ENCODE measurements at places on chromosomes 5 and 9.

DNA sequence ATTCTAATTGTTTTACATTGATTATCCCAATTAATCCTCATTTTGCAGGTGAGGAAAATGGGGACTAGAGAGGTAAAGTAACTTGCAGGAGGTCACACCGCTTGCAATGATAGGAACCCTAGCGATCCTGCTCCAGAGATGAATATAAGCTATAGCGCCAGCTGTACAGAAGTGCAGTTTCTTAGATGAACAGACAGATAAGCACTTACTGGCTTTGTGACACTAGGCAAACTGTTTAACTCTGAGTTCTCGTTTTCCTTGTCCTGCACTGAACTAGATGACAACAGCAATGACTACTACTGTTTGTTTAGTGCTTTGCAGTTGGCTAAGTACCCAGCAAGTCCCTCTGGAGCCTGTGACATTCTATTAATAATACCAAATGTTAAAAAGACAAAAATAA, 11.1 kb downstream of the LHX6 start:
- DNase-seq: no peak

DNA sequence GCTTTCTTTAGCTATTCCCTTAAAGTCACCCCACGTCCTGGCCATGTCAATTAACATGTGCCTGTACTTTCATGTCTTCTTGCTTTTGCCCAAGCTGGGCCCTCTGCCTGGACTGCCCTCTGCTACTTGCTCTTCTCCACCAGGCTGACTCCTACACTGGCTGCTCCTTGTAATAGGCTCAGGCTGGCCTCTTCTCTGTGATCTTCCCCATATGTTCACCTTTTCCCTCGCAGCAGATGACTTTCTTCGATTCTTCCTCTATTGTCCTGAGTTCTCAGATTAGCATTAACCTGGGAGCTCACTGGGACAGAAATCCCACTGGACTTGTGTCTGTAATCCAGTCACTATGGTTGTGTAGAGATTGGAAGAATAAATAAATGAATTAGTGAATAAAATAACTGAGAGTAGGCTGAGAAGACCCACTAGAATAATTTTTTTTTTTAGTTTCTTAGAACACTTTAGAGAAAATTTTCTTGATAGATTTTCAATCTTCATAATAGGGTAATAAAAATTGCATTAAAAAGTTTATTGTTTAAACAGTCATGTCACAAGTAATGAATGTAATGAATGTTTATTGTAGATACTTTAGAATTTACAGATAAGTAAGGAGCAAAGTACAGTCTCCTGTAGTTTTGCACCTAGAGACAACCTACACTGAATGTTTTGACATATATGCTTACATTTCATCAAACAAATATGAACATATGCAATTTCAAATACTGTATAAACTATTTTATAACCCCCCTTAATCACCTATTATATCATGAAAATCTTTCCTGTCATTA, 47.4 kb upstream of the TNFSF15 start:
- no peak for DNase-seq

GRCh38 chr5:37375091-37375490, 4.0 kb upstream of the WDR70 start:
- DNase-seq: no peak

GRCh38 chr5:93572101-93572607, 8.9 kb downstream of the NR2F1-AS1 start:
- no peak for DNase-seq

GRCh38 chr5:82413302-82414040, 135.3 kb upstream of the RPS23 start:
- no peak for DNase-seq

- DNase-seq: no peak
These were observed 14.2 kb upstream of the MED10 start for GRCh38 chr5:6392561-6392960.

GRCh38 chr9:86093788-86094555, 5.4 kb downstream of the GOLM1 start:
- no peak for DNase-seq

GRCh38 chr9:106862110-106862820, 701 bp upstream of the ZNF462 start:
- no peak for DNase-seq

- DNase-seq: no peak
These were observed at the start of gene CARTPT for GRCh38 chr5:71719063-71719964. Gene CARTPT (plus strand): TSS chr5:71719275. CDS start chr5:71719294, 19 bp downstream.

- DNase-seq: no peak
These were observed 134.5 kb downstream of the FRMD3 start for GRCh38 chr9:83403527-83404238.

- DNase-seq: no peak
These were observed 60.9 kb downstream of the ESM1 start for GRCh38 chr5:54924487-54924886.

GRCh38 chr9:114143234-114143633, 12.1 kb upstream of the COL27A1 start:
- DNase-seq: no peak

DNA sequence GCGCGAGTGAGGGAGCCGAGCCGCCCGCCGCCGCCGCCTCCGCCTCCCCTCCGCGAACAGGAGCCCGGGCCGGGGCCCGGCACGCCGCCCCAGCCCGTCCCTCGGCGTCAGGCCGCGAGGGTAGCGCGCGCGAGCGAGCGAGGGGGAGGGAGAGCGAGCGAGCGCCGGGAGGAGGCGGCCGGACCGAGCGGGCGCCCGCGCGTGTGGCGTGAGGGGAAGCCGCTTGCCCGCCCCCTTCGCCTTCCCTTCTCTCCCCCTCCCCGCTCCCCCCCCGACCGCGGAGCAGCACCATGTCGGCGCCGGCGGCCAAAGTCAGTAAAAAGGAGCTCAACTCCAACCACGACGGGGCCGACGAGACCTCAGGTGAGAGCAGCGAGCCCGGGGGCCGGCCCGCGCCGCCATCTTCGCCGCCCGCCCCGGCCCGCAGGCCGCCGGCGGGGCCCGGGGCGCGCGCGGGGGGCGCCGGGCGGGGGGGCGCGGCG, 312 bp downstream of the SET start:
- no peak for DNase-seq

DNA sequence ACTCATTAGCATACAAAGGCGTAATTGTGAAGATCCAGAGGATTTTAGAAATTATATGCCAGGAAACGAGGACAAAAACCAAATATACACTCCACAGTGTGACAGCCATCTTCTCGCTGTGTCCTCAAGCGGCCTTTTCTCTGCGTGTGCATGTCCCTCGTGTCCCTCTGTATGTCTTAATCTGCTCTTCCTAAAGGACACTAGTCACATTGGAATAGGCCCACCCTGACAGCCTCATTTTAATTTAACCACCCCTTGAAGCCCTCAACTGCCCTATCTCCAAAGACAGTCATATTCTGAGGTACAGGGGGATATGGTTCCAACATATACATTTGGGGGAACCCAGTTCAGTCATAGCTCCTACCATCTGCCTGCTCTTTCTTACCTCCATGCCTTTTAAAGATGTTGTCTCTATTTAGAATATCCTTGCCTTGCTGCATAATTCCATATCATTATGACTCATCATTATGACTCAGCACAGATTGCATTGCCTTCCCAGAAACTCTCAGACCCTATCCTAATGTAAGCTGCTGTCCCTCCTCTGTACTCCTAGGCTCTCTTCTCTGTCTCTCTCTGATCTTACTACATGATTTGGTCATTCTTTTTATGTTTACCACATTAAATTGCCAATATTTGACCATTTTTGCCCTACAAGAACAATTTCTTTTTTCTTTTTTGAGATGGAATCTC, 210.9 kb downstream of the AOPEP start:
- DNase-seq: no peak

DNA sequence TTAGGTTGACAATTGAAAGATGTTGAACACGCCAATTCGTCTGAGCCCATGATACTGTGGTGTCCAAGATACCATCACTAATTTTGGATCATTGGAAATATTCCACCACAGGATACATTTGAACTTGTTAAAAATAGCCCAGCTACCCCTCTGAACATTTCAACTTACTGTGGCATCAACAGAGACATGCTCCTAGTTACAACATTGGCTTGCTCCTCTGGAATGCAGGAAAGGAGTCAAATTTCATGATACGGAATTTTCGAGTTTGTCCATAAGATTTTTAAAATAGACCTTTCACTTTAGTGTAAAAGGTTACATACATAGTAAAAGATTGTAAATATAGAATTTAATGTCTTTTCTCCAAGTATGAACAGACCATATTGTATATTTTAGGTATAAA, 12.8 kb downstream of the SEMA5A start:
- DNase-seq: no peak

GRCh38 chr9:134342746-134343115, 16.5 kb downstream of the RXRA start:
- DNase-seq: no peak

GRCh38 chr9:23731353-23731752, 94.7 kb downstream of the ELAVL2 start:
- DNase-seq: no peak

DNA sequence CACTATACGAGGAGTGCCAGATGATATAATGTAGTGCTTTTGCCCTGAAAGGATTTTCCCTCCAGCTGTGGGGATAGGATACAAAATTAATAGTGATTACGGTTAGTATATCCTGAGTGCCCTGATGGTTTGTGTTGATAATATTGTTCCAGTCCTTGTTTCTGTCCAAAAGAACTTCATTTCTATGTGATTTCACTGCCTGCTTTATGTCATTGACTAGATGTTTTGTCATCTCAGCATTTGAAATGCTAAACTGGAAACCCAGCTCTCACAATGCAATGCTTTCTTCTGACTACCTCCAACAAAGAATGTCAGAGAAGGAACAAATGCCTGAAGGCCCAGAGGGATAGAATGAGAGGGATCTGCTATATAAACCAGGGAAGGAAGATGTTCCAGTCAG, 177.8 kb downstream of the NIPBL start:
- no peak for DNase-seq

DNA sequence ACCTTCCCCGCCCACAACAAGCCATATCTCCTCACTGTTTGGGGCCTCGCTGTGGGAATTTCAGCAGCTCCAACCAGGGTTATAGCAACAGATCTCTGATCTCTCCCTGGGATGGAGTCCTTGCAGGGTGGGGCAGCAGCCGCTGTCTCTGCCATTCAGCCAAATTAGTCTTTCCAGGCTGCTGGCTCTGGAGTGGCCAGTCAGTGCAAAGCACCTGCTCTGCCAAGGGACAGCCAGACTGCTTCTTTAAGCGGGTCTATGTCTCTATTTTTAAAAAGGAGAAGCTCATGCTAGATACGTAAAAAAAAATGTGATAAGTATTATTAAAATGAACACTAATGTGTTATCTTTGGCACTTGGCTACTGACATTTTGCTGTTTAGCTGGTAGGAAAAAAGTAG, 380.2 kb downstream of the CDH10 start:
- DNase-seq: no peak

- no peak for DNase-seq
These were observed 183.9 kb upstream of the POU5F2 start for GRCh38 chr5:93925321-93925720.

DNA sequence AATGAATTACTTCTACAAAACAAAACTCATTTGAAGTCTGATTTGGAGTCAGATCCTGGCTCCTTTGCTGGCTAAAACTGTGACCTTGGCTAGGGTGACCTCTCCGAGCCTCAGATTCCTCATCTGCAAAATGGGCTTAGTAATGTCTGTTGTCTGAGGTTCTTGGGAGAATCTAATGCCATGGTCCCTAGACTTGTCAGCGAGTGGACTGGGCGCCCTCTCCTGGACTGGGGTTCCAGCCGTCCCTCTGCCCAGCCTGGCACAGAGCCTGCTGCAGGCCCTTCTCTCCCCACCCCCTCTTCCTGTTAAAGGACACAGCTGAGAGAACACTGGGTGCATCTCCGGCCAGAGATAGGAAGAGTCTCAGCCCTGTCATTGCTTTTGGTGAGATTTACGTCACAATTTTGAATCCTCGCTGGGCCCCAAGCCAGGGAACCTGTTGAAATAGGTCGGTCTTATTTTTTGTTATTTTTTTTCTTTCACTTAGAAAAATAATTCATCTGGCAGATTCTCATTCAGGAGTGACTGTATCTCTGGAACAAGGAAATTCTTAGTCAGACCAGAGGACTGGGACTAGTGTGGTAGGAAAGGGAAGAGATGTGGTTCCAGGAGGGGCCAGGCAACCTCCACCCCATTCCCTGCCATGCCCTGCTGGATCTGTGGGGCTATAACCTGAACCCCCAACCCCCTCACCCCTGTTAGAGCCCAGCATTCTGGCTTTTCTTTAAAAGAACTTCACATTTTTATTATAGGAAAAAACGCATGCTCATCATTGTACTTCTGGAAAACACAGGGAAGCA, 48.2 kb upstream of the RPL26L1 start:
- no peak for DNase-seq

GRCh38 chr9:109893241-109893640, 113.2 kb downstream of the PALM2AKAP2 start:
- DNase-seq: no peak

DNA sequence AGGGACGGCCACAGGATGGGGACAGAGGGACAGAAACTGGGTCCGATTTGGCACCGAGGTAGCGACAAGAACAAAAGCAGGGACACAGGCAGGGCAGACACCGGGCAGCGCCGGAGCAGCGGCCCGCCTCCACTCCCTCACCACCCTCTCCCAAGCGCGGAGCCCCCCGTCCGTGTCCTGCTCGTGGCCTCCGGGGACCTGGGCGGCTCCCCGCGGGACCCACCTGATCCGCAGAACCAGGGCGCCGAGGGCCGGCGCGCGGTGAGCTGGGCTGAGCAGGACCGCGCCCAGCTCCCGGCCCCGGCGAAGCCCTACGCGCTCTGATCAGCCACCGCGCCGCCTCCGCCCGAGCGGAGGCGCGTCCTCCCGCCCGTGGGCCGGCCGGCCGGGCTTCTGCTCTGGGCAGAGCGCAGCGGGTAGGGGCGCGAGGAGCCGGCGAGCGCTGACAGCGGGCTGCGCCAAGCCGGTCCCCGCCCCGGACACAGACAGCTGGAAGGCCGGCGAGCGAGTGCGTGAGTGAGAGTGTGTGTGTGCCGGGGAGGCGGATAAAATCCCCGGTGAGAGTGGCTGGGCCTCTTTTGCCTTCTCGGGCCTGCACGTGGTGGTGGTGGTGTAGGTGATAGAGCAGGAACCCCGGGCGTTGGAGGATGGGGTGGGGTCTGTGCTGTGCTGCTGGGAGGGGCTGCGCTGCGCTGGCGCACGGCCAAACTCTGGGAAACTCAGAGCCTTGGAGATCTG, at the start of gene GGTA1:
GGTA1 (minus strand) TSS at position 418 of the 738 bp plus-strand sequence. CDS start 31,922 bp downstream, outside the sequence.
- DNase-seq: no peak

GRCh38 chr5:54518818-54519508, 1.4 kb downstream of the SNX18 start:
- no peak for DNase-seq

DNA sequence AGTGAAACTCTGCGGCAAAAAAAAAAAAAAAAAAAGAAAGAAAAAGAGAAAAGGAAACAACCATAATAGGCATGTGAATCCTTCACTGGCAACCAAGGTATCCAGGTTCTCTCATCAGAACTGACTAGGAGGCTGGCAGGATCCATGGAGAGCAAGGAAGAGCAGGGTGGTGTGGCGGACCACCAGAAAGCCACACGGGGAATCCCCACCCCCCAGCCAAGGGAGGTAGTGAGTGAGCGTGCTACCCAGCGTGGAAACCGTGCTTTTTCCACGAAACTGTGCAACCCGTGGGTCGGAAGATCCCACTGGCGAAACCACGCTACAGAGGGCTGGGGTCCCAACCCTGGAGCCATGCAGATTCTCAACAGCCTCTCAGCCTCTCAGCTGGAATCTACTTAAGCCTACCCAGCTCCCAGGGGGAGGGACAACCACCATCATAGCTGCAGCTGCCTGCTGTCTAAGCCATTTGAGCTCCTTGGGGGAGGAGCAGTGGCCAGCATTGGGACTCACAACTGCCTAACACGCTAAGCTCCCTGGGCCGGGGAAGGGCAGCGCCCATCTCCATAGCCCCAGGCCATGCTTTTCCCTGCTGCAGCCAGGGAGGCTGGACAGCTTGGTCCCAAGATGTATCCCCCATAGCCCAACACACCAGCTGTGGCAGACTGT, 91.6 kb downstream of the PRELID2 start:
- DNase-seq: no peak

Measured in stimulated activated CD8-positive, alpha-beta memory T cell treated with anti-CD3 and anti-CD28 coated beads, Interleukin-7, amount 100 ng/mL, for 1 hour (primary cell).